ENCODE measurements at places on chromosomes 3 and 15. TPM values are rescaled to one million over a fixed set of nuclear protein-coding genes. Genes with fewer than 3 reads are reported as not detected.
A peak's percentile ranks its signal among the peaks of the same experiment; 100 is the strongest.

The BCHE gene
- not detected for total RNA-seq

The SNTN gene
- not detected for total RNA-seq

The ABI3BP gene
- not detected for total RNA-seq

The TRIM69 gene
- 92.9 TPM for total RNA-seq

The NR1I2 gene
- total RNA-seq, result 0.17 TPM

The TRAT1 gene
- total RNA-seq, result 25.9 TPM

GRCh38 chr15:55846116-55846707, 103.3 kb upstream of the PRTG start:
- H3K4me3 ChIP-seq, result no peak overlapping the region
- no peak overlapping the region for H3K27ac ChIP-seq
- no peaks in the 10 kb centered on the region for H3K27me3 ChIP-seq
- peak; percentile 42 for DNase-seq
- H3K36me3 ChIP-seq, result peaks cover 3% of the 10 kb centered on the region

GRCh38 chr15:69979783-69980182, 117.9 kb downstream of the TLE3 start:
- no peaks in the 10 kb centered on the region for H3K36me3 ChIP-seq
- H3K4me1 ChIP-seq, result peaks cover 4% of the 10 kb centered on the region
- DNase-seq, result no peak

GRCh38 chr3:41430391-41430790, 231.1 kb downstream of the CTNNB1 start:
- H3K4me1 ChIP-seq, result no peaks in the 10 kb centered on the region
- DNase-seq, result no peak
- H3K27ac ChIP-seq, result no peak overlapping the region
- peaks cover 6% of the 10 kb centered on the region for H3K27me3 ChIP-seq
- peaks cover 4% of the 10 kb centered on the region for H3K36me3 ChIP-seq
- no peak overlapping the region for H3K4me3 ChIP-seq

- no peak for DNase-seq
- H3K36me3 ChIP-seq, result no peaks in the 10 kb centered on the region
- H3K27me3 ChIP-seq, result peaks cover 33% of the 10 kb centered on the region
Measured at GRCh38 chr3:98323425-98323824, 30.2 kb upstream of the OR5K4 start.

DNA sequence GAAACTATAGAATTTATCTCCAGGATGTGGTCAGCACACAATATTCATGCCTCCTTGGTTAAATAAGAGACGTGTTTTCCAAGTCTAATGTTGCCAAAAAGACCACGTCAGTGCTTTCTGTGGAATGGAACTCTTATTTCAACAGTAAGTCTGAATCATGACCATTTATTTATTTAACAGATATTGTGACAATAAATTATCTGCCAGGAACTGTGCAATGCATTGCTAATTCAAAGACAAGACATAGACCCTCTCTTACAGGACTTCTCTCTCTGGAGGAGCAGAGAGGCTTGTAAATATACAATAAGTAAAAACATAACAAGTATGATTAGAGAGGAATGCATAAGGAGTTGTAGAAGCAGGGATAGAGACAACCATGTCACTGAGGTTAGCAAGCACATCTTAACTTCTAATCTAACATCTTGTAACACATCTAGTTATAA, 227.5 kb downstream of the DTWD1 start:
- H3K36me3 ChIP-seq, result peaks cover 2% of the 10 kb centered on the region
- no peaks in the 10 kb centered on the region for H3K4me1 ChIP-seq
- H3K27me3 ChIP-seq, result peaks cover 5% of the 10 kb centered on the region
- no peak overlapping the region for H3K4me3 ChIP-seq
- DNase-seq, result no peak

DNA sequence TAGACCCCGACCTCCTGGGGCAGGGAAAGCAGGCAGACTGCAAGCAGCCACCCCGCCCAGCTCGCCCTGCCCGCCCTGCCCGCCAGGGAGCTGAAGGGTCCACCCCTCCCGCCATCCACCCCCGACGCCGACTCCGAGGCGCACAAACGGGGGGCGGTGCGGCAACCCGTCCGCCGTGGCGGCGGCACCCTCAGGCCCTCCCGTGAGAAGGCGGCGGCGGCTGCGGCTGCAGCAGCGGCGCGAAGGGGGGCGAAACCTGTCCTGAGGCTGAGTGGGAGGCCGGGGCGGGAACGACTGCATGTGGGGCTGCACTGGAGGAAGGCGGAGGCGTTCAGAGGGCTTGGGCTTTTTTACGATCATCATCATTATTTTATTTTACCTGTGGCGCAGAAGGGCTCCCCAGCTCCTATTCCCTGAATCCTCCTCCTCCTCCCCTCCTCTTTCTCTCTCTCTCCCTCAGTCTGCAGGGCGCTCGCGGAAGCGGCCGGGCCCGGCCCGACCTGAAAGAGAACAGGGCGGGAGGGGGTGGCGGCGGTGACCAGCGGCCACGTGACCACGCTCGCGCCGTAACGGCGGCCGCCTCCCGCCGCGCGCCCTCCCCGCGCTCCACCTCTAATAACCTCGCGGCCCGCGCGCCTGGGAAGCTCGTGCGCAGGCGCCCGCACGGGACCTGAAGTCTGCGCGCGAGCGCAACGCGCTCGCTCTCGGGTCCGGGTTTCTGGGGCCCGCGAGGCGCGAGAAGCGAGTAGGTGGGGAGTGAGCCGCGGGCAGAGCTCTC, at the start of gene TBC1D5:
Gene TBC1D5 (minus strand): TSS at position 530 of the 778 bp plus-strand sequence. CDS start 234,061 bp downstream, outside the sequence.
- H3K27me3 ChIP-seq, result no peaks in the 10 kb centered on the region
- peak within 1 kb of the TSS; percentile 97 for H3K27ac ChIP-seq
- H3K4me1 ChIP-seq, result peaks cover 47% of the 10 kb centered on the region
- DNase-seq, result peak; percentile 95

- H3K4me3 ChIP-seq, result no peak overlapping the region
- no peak for DNase-seq
- no peaks in the 10 kb centered on the region for H3K36me3 ChIP-seq
- H3K4me1 ChIP-seq, result no peaks in the 10 kb centered on the region
- H3K27me3 ChIP-seq, result no peaks in the 10 kb centered on the region
Measured at GRCh38 chr3:56154297-56154696, 314.0 kb downstream of the ERC2 start.

GRCh38 chr3:141913150-141913811, 36.8 kb downstream of the ATP1B3 start:
- H3K4me3 ChIP-seq, result no peak overlapping the region
- H3K4me1 ChIP-seq, result no peaks in the 10 kb centered on the region
- peak; percentile 52 for DNase-seq
- peak overlapping the region; percentile 10 for H3K27ac ChIP-seq
- H3K27me3 ChIP-seq, result no peaks in the 10 kb centered on the region
- H3K36me3 ChIP-seq, result peaks cover 14% of the 10 kb centered on the region

DNA sequence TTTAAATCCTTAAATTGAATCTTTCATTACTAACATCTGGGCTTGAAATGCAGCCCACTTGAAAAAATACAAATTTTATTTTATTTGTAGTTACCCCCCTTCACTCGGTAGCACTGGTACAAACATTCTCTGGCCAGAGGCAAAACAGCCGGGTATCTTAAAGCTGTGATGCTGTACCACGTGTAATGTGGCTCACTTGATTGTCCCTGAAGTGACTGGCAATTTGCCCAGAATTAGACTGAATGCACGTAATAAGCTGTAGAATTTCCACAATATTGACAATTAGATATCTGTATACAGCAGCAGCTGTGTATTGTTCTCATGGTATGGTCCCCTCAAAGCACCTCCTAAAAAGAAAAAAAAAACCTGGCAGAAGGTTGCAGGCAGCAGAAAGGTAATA, 192.8 kb upstream of the TBC1D5 start:
- no peaks in the 10 kb centered on the region for H3K36me3 ChIP-seq
- no peak for DNase-seq
- H3K27me3 ChIP-seq, result peaks cover 6% of the 10 kb centered on the region
- H3K27ac ChIP-seq, result no peak overlapping the region

- H3K36me3 ChIP-seq, result no peaks in the 10 kb centered on the region
- no peak for DNase-seq
- no peaks in the 10 kb centered on the region for H3K27me3 ChIP-seq
- no peak overlapping the region for H3K27ac ChIP-seq
- no peak overlapping the region for H3K4me3 ChIP-seq
- H3K4me1 ChIP-seq, result no peaks in the 10 kb centered on the region
Measured at GRCh38 chr3:54535619-54536018, 392.2 kb downstream of the LRTM1 start.

- H3K4me3 ChIP-seq, result no peak overlapping the region
- H3K36me3 ChIP-seq, result no peaks in the 10 kb centered on the region
- H3K27me3 ChIP-seq, result no peaks in the 10 kb centered on the region
- H3K27ac ChIP-seq, result no peak overlapping the region
Measured at GRCh38 chr15:92195241-92195640, 198.4 kb upstream of the ST8SIA2 start.

DNA sequence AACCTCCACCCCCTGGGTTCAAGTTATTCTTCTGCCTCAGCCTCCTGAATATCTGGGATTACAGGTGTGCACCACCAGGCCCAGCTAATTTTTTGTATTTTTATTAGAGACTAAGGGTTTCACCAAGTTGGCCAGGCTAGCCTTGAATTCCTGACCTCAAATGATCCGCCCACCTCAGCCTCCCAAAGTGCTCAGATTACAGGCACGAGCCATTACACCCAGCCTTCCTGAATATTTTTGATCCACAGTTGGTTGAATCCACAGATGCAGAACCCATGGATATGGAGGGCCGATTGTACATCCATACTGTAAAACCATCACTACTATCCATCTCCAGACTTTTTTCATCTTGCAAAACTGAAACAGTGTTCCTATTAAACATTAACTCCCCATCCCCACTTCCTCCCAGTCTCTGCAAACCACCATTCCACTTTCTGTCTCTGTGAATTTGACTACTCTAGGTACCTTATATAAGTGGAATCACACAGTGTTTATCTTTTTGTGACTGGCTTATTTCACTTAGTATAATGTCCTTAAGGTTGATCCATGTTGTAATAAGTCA, 8.2 kb upstream of the TMEM62 start:
- no peak overlapping the region for H3K27ac ChIP-seq
- no peaks in the 10 kb centered on the region for H3K36me3 ChIP-seq
- H3K4me1 ChIP-seq, result peaks cover 22% of the 10 kb centered on the region
- DNase-seq, result no peak
- peaks cover 15% of the 10 kb centered on the region for H3K27me3 ChIP-seq
